ENCODE measurements at places on chromosomes 11 and 22.

DNA sequence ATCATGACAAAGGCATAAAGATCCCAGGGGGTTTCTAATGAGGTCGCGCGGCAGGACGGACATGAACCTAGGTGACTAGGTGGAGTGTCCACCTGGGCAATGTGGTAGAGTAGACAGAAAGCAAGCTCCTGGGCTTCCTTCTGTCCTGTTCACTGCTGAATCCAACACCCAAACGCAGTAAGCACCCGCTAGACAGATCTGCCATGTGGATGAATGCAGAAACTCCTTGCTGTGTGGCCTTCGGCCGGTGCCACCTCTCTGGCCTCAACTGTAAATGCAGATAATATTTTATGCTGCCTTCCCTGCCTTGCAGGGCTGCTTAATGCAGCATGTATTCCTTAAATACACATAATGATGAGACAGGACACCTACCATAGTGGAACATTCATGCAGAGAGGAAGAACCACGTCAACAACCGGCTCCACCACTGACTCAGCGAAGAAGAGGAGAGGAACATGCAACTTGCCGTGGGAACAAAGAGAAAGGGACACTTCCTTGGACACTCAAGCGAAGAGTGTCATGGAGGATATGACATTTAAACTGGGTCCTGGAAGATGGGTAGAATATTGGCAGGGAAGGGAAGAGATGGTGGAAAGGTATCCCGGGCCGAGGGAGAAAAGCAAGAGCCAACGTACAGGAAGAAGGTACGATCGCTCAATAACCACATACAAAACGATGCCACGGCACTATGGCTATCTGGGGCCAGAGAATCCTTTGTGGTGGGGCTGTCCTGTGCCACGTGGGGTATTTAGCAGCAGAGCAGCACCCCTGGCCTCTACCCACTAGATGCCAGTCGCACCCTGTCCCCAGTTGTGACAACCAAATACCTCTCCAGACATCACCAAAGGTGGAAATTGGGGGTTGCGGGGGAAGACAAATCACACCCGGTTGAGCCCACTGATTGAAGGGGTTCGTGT, 30.8 kb downstream of the MYH9 start:
- DNase-seq: no peak

DNA sequence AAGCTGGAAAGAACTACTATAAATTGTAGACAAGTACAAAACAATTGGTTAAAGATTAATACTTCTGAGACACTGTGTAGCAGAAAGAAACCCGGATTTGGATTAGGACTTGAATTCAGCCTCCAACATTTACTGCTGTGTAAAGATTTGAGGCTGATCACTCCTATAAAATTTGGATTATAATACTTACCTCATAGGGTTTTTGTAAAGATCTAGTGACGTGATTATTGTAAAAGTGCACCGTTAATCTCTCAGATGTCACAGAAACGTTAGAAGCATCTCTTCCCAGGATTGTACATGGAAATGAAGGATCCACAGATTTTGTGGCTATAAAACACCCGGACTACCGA, 323 bp upstream of the HIKESHI start:
- DNase-seq: no peak

DNA sequence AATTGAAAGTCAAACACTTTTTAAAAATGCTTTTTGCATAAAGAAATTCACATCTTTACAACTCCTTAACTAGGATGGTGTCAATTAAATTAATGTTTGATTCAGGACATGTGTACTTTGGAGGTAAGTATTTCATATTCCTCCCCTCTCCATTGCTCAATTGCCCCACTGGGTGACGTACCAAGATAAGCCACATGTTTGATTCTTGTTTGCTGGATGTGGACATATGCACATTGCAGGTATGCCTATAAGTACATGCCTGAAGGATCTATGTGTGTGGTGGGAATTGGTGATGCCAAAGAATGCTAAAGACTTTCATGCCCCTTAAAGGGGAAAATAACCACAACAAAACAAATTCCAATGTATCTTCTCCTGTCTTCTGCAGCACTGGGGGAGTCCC, 5.8 kb downstream of the CD44 start:
- DNase-seq: no peak

- DNase-seq: no peak
Measured at GRCh38 chr22:43151251-43152002, at the start of gene TSPO. Gene TSPO, plus strand, starts transcription at chr22:43151559. Its CDS starts 7,680 bp downstream, at chr22:43159239.

DNA sequence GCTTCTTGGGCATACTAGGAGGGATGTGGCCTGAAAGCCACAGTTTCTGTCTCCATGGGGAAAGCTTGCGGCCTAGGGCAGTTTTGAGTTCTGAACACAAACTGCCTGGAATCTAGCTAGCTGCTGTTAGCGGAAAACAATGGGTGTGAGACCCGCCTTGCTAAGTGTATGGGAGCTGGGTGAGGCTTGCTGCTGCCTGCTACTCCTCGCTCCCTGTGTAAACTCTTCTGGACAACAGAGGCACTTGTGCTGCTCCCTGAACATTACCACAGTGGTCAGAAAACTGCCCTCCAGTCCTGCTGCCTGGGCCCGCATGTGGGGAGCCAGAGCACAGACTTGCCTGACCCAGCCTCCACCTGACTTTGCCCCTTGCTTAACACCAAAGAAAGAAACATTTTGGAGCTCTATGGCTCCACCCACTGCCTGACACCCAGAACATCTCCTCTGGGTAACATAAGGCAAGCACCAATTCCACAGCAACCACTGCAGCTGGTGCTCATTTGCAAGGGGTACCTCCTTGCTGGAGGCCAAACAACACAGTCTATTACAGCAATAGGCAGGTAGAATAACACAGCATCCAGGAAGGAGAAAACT, 766.3 kb upstream of the RAG2 start:
- DNase-seq: no peak

DNA sequence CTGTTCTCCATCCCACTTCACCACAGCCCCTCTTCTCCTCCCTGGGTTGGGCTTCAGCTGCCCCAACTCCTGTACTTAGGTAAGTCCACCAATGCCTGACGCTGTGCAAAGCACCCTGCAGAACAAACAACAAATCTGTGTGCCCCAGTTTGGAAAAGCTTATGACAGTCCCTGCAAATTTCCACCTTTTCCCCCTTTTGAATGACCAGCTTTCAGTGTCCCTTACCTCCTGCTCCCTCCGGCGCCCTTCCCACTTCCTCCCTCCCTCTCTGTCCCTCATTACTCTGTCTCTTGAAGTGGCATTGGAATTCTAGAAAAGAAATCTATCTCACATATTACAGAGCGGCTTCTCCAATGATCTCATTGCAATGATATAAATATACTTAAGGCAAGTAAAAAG, 352.9 kb upstream of the B3GAT1 start:
- DNase-seq: no peak

DNA sequence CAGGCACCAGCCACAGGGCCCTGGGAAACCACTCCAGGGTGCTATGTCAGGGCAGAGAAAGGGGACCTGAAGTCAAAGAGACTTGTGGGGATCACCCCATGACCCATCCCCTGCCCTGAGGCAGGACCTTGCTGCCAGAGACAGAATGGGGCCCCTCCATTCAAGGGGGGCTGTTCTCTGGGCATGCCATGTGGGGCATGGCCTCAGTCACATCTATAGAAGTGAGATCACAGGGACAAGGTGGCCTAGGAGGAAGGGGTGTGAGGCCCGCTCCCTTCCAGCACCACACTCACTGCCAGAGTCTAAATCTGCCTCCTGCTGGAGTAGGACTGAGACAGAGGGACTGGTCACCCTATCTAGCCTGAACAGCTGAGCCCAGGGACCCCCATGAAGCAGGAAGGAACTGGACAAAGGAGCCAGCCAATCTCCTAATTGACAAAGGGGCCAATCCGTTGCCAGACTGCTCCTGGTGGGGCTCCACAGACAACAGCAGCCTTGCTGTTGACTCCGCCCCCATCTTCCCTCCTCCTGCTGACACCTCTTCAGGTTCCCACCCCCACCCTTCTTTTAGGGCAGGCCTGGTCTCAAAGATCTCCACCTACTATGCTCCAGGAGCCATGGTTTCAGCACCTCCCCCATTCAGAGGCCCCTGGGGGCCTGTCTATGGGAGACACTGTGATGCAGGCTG, 26.0 kb downstream of the NEAT1 start:
- DNase-seq: no peak

DNA sequence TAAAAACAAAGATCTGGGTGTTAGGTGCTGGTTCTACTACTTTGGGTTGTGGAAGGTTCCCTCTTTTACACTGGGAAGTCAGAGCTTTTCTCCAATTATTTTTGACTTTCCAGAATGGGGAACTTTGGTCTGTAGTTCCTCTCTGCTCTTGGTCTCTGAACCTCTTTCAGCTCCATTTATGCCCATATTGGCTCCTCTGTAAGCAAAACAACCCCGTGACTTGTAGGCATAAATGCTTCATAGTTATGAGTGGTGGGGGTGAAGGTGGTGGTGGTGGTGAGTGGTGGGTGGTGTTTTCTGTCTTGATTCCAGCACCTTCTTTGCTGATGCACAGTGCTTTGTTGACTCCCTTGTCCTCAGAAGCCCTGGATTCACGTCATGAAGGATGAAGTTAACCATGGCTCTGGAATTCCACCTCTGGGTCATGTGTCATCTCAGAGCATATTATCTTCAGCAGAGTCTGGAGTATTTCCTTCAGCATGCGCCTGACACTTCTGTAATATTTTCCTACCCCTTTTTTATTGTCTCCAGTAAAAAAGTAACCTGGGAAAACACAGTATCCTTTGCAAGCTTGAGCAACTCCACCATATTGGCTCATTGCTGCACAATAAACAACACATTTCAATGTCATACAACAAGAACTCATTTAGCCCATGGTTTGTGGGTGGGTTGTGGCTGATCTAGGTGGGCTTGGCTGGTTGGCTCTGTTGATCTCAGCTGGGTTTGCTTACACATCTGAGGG, 24.1 kb upstream of the GRK3 start:
- no peak for DNase-seq

DNA sequence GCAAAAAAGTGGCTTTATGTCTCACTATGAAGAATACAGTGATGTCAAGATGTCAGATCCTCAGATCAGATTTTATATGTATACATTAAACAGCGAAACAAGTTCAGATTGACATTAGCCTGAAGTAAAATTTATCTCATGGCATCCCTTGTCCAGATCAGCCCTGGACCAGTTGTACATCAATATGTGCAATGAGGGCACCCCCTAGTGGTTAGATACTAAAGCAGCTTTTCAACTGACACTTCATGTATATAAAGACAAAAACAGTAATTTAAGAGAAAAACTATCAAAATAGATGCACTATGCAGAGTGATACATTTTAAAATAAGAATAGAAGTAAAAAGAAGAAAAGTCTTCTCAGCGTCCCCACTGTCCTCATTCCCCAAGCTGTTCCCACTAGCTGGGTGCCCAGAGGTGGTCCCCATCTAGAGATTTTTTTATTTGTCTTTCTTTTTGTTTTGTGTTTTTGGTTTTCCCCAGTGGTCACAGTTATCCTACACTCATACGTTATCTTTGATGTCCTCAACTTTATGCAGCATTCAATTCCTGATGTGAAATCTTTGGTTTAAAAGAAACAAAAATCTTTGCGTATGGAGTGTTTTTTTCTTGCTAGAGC, 2193.4 kb upstream of the RAG2 start:
- peak; percentile 61 for DNase-seq

GRCh38 chr11:12029738-12030363, 21.4 kb upstream of the DKK3 start:
- peak; percentile 72 for DNase-seq

DNA sequence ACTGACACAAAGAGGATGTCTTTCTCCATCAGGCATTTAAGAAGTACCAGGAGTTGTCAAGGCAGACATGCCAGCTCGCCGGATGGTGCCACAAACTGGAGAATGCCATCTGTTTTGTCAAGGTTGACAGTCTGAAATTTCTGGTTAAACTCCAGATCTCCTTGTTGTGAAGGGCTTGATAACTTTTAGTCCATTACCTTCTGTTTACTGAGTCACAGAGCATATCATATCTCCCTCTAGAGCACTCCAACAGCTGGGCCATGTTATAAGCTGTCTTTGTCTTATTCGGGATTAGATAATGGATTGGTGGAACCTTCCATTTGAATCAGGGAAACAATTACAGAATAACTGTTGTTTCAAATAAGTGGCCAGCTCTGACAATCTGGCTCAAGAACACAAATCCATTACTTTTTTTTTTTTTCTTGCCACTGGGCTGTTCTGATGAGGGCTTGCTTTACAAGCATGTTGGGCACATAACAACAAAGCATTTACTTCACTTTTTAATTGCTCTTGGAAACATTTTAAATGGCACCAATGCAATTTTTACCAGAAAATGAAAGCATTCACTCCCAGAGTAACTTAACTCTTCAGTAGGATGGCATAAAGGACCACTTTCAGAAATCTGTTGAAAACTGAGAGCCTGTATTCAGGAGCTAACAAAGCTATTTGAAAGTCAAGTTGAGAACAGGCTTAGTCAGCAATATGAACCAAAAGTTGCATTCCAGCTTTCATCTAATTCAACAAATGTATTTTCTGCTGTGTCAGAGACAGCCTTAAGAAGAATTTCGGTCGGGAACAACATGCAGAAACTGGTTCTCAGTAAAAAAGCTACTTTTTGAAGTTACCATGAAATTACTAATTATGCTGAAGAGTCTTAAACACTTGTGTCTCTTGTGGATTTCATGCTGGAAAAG, 227.6 kb upstream of the PITPNB start:
- DNase-seq: no peak

DNA sequence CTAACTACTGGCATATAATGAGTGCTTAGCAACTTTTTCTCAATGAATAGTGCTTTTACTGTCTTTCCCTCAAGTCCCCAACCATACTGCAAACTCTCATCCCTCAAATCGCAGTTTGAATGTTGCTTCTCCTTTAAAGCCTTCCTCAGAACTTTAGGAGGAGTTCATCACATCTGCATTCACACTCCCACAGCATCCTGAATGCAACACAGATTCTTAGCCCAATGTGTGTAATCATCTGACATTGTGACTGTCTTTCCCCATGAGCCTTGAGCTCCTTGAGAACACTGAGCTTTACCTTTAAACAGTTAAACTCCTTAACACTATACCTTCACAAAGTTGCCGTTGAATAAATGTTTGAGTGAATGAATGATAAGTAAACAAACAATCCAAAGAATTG, 81.7 kb upstream of the FAM181B start:
- no peak for DNase-seq

GRCh38 chr11:130726234-130727037, 189.8 kb downstream of the SNX19 start:
- no peak for DNase-seq

DNA sequence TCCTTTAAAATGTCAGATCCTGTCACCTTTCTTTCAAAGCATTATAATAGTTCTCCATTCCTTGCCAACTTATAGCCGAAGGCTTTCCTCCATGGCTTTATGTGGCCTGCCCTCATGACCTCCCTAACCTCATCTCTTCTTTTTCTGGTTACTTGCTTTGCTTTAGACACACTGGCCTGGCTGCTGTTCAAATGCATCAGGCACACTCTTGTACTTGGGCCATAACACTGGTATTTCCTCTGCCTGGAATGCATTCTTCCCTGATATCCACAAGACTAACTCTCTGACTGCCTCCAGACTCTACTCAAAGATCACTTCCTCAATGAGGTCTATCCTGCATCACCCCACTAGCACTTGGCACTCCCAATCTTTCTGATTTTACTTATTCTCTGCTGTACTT, 710.3 kb downstream of the KCNA4 start:
- DNase-seq: no peak

DNA sequence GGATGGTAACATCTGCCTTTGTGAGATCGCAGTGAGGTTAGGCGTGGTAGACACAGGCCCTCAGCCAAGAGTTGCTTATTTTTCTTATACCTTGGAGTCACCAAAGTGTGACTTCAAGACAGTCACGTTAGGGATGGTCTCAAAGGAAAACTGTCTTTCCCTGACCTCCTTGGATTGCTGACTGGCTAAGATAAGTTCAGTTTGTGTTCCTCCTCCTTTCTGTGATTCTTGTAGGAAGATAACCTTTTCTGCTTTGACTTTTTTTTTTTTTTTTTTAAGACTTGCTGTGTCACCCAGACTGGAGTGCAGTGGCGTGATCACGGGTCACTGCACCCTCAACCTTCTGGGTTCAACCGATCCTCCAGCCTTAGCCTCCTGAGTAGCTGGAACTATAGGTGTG, 23.1 kb downstream of the TAB1 start:
- DNase-seq: no peak

All from SW480 (cell line).